ENCODE measurements at places on chromosomes 11 and 22.

DNA sequence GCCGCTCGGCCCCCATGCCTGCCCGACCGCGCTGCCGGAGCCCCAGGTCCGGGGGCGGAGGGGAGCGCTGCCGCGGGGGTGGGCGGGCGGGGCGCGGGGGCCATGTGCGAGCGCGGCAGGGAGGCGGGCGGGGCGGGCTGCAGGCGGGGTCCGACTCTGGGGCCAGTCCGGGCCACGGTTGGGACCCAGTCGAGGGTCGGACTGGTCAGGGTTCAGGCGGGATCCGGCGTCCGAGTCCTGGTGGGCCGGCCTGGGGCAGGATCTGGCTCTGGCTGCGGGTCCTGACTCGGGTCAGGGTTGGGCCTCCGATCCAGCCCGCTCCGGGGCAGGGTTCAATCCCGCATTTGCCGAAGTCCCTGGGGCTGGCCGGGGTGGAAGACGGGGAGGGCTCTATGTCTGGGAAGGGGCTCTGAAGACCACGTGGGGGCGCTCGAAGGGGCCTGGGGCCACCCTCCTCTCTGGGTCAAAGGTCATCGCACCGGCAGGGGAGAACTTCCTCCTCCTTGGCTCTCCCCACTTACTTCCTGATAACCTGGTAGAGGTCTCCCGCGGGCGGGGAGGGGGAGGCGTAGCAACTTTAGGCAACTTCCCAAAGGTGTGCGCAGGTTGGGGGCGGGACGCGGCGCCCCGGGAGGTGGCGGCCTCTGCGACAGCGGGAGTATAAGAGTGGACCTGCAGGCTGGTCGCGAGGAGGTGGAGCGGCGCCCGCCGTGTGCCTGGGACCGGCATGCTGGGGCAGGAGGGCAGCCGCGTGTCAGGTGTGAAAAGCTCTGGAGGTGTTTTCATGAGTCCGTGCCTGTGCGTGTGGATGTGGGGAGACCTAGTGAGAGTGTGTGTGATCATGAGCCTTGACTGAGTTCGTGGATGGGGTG is 603 bp downstream of the ESRRA start:
- DNase-seq: no peak

- DNase-seq: no peak
These were observed 79.4 kb downstream of the PRR5L start for GRCh38 chr11:36375353-36376008.

GRCh38 chr22:50348058-50348457 is 4.9 kb downstream of the PPP6R2 start:
- no peak for DNase-seq

GRCh38 chr11:11789735-11790369 is 51.9 kb upstream of the USP47 start:
- DNase-seq: no peak

DNA sequence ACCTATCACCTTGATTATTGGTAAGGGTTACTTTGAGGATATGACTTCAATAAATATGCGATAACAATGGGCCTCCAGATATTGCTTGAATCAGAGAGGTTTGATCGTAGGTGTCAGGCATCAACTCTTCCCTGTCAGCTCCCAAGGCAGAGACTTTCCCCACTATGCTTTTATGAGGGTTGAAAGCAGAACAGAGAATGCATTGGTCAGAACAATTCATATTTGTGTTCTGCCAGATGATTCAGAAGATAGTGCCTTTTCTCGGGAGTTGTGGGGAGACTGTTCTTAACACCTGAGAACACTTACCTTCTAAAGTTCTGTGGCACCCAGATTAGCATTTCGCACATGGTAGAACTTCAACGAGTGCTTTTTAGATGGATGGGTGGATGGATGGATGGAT is 386.3 kb upstream of the CADM1 start:
- no peak for DNase-seq

DNA sequence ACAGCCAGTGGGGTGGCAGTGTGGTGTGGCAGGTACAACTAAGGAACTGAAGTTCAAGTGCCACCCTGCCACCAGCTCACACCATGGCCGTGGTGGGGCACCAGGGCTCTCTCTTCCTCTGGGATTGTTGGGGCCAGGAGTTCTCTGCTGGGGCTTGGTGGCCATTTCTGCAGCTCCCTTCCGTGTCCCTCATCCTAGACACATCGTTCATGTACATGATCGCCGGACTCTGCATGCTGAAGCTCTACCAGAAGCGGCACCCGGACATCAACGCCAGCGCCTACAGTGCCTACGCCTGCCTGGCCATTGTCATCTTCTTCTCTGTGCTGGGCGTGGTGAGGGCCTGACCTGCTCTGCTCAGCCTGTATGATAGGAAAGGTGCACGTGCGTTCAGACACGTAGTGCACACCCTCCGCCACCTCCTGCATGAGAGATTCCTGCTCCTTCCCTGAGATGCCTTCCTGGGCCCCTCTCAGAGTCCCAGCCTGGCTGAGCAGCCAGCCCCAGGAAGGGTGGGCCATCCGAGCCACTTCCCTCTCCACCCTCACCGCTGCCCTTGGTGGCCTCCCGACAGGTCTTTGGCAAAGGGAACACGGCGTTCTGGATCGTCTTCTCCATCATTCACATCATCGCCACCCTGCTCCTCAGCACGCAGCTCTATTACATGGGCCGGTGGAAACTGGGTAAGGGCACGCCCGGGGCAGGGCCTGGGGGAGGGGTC is 7.3 kb upstream of the TAGLN start:
- DNase-seq: no peak

GRCh38 chr11:10302359-10302743 is 2.5 kb upstream of the ADM start:
- no peak for DNase-seq

GRCh38 chr11:83571302-83571701 is 285.1 kb upstream of the CCDC90B start:
- no peak for DNase-seq

- DNase-seq: peak; percentile 80
These were observed 112.9 kb upstream of the DDI1 start for GRCh38 chr11:103923451-103923931.

DNA sequence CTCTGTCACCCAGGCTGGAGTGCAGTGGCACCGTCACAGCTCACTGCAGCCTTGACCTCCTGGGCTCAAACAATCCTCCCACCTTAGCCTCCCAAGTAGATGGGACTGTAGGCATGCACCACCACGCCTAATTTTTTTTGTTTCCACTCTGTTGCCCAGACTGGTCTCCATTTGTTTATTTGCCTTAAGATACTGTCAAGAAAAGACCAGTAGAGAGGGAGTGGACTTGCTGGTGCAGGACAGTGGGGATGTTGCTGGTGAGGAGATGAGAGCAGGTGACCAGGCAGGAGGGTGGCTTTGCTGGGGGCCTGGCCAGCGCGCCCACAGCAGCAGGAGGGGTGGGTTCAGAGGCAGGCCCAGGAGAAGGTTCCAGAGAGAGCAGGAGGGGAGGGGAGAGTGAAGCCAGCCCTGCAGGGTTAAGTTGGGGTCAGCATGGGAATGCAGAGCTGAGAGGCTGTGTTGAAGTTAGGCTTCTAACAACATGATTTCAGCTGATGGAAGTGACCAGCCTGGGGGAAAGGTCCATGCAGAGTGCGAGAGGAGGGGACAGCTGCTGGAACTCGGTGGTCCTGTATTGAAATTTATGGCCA is 35.8 kb downstream of the NADSYN1 start:
- DNase-seq: no peak

GRCh38 chr22:25930083-25930482 is 188.1 kb downstream of the MYO18B start:
- no peak for DNase-seq

DNA sequence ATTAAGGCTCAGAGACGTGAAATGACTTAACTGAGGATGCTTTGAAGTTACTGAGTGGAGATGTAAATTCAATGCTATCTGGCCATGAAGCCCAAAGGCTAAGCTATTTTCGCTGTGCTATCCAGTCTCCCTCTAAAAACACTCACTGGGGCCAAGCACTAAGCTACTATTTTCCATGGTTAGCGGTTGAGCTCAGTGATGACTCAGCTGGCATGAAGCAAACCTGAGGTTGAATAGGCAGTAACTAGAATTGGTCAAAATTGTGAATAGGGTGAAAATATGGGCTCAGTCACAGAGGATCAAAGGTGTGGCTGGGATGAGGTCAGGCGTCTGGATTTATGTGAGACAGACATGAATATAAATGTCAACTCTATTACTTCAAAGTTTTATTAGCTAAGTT is 564.2 kb upstream of the KIRREL3 start:
- no peak for DNase-seq

GRCh38 chr11:7314811-7315604 is 63.3 kb downstream of the SYT9 start:
- no peak for DNase-seq

GRCh38 chr22:27517361-27518155 is 284.0 kb downstream of the MN1 start:
- no peak for DNase-seq

- no peak for DNase-seq
These were observed 8.4 kb downstream of the KRTAP5-6 start for GRCh38 chr11:1705126-1706052.

- no peak for DNase-seq
These were observed 92.5 kb downstream of the WNT7B start for GRCh38 chr22:45884201-45885062.

DNA sequence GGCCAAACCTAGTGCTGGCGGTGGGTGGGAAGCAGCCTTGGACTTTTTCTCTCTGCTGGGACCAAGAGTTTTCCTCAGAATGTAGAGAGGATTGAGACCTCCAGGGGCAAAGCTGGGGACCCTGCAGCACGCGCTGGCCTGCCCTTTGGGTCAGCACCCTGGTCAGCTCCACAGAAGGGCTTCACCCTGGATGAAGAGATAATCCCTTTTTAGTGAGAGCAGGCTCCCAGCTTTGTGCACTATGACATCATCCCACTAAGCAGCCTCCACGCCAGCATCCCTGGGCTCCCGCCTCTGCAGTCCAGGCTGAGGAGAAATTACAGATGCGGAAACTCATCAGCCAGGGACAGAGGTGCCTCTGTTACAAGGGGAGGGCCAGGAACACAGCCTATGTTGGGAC is 23.5 kb downstream of the DRICH1 start:
- DNase-seq: no peak

DNA sequence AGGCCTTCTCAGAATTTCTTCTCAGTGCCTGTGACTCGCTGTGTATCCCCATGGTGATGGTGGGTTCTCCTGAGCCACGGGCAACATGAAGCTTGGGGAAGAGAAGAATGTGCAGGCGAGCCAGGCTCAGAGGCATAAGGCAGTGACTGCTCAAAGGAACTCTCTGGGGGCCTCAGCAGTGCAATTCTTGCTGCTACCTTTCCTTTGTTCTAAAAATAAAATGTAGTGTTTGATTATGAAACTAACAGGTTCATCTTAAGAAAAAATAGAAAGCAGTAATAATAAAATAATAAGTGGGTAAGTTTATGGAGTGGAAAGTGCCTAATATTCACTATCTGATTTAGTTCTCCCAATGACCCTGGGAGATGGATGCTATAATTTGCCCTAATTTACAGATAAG is 46.7 kb downstream of the MEI1 start:
- DNase-seq: no peak

- no peak for DNase-seq
These were observed 47.5 kb upstream of the PRDM11 start for GRCh38 chr11:45098929-45099328.

- DNase-seq: no peak
These were observed 4.1 kb downstream of the PANX2 start for GRCh38 chr22:50174382-50175190.

DNA sequence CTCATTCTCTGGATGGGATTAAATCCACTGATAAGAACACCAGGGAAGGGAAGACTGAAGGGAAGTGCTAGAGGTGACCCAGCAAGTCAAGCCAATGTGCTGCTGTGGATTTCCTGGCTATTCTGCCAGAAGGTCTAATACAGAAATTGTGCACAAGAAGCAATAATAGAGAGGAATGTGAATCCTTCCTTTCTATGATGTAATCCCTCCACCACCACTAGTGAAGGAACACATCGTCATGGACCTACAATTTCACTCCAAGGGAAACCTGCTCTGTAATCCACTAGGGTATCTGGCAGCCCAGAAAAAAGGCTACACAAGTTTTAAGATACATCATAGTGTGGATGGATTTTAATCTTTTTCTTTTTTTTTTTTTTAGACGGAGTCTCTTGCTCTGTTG is 17.4 kb downstream of the LARGE2 start:
- no peak for DNase-seq

- DNase-seq: no peak
These were observed 106.7 kb upstream of the ASPHD2 start for GRCh38 chr22:26322179-26322905.

- DNase-seq: no peak
These were observed 5.8 kb downstream of the MGAT3 start for GRCh38 chr22:39462443-39463221.

DNA sequence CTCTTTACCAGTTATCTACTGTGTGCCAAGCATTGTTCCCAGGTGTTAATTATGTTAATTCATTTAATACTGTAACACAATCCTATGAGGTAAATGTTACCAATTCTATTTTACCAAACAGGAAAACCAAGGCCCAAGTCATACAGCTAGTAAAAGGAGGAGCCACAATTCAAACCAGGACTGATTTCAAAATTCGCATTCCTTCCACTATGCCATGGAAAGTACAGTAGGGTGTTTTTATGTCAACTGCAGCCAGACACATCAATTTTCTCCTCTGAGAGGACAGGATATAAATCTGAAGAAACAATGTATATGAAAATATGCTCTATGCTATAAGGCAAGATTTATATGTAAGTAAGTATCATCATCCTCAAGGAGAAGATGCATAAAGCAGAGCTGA is 104.3 kb downstream of the RPL27A start:
- DNase-seq: no peak

DNA sequence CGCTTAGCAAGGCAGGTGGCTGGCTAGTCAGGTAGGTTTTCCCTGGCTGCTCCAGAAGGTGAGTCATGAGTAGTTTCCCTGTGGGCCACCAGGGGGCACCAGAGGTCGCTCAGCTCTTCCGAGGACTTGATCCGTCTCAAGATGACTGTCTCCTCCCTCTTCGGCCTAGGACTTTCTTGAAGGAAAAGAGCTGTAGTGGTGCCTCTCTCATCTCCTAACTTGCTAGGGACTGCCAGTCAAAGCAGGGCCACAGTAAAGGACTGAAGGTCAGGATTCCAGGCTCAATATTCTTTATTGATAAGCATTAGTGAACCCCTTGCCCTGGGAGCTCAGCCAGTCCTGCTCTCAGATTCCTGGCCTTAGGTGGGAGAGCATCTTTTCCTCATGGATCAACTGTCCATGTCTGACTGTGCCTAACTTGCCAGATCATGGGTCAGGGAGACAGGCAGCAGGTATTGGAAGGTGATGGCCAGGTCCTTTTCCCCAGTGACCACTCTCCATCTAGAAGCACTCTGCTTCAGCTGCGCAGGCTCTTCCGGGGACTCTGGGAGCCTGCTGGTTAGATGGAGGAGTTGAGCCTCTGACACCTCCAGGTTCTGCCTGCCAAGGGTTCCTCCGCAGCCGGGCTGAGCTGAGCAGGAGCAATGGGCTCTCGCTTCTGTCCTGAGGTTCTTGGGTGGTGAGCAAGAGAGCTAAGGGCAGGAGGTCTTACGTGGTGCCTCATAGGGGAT is 1.9 kb downstream of the POLD4 start:
- DNase-seq: no peak

GRCh38 chr11:3201677-3202181 is 16.9 kb downstream of the MRGPRG start:
- DNase-seq: no peak
